ENCODE measurements at places on chromosomes 7 and 10.
A peak's percentile ranks its signal among the peaks of the same experiment; 100 is the strongest.

DNA sequence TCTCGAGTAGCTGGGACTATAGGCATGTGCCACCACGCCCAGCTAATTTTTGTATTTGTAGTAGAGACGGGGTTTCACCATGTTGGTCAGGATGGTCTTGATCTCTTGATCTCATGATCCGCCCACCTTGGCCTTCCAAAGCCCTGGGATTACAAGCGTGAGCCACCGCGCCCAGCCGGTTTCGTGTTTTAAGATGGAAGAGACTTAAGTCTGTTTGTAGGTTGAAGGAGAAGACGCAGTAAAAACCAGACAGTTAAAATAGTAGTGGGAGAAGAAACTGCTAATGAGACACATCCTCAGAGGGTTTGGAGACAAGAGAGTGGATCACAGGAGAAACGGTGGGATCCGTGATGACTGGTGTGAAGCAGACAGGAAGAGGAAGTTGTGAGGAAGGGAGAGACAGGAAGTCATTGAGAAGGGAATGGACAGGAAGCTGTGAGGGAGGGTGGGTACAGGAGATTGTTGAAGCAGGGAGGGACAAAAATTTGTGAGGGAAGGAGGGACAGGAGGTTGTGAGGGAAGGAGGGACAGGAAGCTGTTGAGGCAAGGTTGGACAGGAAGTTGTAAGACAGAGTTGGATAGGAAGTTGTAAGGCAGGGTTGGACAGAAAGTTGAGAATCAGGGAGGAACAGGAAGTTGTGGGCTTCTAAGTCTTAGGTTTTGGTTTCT lies 115.5 kb downstream of the WDFY4 start:
- no peak for DNase-seq

- DNase-seq, result no peak
Observed at GRCh38 chr10:31697271-31698180, 231.1 kb downstream of the ARHGAP12 start.

DNA sequence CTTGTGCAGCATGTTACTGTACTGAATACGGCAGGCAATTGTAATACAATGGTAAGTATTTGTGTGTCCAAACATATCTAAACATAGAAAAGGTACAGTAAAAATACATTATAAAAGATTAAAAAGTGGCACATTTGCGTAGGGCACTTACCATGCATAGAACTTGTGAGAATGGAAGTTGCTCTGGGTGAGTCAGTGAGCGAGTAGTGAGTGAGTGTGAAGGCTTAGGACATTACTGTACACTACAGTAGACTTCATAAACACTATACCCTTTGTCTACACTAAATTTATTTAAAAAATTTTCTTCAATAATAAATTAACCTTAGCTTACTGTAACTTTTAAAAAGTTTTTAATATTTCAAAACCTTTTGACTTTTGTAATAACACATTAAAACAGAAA lies 37.5 kb downstream of the BPGM start:
- DNase-seq, result no peak

GRCh38 chr7:21844742-21845141 lies 101.0 kb downstream of the CDCA7L start:
- no peak for DNase-seq

- DNase-seq, result no peak
Observed at GRCh38 chr7:117132321-117133120, 179.2 kb downstream of the ST7 start.

DNA sequence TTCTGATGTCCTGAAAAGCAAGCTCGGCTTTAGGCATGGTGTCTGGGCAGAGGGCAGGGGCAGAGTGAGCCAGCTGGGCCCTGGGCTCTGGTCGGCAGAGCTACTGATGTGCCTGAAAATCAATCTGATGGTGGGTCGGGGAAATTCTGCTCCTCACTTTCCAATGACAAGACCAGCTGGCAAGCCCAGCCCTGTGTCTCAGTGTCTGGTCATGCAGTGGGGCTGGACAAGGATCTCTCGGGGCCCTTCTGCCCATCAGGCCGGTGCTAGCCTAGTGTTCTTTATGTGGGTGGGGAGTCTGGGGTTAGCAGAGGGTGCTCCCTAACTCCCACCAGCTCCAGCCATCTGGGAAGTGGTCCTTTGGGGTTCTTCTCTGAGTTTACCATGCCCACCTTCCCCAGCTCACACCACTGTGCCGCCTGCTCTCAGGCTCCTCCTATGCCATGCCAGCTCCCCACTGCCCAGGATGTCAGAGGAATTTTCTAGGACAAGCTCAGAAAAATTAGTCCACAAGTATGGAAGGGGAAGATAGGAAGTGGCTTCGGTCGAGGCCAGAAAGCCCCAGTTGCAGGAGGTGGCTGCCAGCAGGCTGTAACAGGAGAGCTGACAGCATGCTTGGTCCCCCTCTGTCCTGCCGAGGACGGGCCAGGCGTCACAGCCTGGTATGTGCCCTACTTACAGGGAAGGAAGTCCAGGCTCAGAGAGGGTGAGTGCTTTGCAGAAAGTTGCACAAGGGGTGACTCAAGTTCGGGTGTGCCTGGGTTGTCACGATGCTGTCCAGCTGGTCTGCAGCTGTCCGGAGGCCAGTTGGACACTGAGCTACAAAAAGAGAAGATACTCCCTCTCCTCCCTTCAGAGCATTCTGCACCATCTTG lies 135.2 kb downstream of the ADCY1 start:
- no peak for DNase-seq

DNA sequence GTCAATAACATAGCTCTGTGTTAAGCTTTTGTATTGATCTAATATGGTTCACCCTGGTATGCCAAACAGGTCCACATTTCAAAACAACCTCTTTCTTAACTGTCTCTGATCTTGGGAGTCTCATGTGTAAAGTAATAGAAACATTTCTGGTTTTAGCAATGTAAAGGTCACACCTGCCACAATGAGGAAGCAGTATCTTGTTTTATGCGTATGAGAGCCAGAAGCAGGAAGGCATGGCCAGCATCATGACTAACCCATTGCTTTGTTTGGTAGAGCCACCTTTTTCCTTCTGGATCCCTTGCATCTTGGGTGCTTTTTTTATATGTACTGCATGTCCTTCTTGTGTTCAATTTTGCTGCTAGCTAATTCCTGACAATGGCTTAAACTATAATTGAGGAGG lies 411.3 kb upstream of the SEMA3C start:
- no peak for DNase-seq

DNA sequence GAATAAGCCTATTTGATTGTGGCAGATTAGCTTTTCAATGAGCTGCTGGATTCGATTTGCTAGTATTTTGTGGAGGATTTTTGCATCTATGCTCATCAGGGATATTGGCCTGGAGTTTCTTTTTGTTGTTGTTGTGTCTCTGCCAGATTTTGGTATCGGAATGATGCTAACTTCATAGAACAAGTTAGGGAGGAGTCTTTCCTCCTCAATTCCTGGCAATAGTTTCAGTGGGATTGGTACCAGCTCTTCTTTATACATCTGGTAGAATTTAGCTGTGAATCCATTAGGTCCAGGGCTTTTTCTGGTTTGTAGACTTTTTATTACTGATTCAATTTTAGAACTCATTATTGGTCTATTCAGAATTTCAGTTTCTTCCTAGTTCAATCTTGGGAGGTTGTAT lies 43.4 kb upstream of the KLF14 start:
- no peak for DNase-seq

DNA sequence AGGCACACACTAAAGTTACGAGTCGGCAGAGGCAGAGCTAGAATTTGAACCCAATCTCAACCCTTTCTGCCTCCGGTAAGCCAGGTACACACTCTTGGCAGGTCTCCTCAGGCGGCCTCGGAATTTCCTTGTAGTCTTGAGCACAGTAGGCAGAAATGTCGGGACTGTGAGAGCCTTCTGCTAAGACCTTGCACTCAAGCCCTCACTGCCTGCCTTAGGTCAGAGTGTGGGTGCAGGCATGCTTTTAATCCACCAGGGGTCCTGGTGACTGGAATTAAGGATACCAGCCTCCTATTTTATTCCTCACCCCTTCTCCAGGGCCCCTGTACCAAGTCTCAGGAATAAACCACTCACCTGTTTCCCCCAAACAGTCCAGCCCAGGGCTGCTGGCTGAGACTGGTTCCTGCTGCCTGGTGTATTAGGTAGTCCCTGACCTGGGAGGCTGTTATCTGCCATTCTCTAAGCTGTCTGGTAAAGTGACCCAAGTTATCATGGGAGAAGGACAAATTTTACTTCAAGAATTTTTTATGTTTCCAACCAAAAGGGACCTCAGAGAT lies 855 bp downstream of the ATP6V1F start:
- DNase-seq, result peak; percentile 56

GRCh38 chr7:139576179-139576973 lies 52.9 kb downstream of the CLEC2L start:
- DNase-seq, result no peak

DNA sequence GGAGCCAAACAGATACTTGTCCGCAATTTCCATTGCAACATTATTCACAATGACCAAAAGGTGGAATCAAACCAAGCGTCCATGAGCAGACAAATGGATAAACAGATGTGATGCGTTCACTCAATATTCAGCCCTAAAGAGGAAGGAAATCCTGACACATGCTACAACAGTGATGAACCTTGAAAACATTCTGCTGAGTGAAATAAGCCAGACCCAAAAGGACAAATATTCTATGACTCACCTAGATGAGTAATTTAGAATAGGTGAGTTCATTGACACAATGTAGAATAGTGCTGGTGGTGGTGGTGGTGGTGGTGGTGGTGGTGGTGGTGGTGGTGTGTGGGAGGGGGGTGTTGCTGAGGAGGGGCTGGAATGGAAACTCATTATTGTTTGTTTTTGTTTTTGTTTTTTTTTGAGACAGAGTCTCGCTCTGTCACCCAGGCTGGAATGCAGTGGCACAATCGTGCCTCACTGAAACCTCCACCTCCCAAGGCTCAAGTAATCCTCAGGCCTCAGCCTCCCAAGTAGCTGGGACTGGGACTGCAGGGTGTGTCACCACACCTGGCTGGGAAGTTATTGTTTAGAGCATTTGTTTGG lies 28.6 kb downstream of the SMKR1 start:
- DNase-seq, result no peak

DNA sequence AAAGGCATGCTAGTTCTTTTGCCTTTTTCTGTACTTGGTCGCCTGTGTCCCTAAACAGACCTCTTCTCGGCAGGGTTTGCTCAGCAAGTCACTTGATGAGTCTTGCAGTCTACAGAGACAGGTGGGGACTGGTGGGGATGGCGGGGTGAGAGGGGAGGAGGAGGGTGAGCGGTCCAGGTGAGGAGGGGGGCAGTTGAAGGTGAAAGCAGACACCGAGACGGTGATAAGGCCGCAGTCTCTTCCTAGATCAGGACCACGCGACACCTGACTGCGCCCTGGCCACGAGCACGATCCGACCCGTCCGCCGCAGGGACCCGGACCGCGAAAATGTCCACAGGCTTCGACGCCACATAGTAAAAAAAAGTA lies 566 bp downstream of the ASNS start:
- no peak for DNase-seq

GRCh38 chr7:121529003-121529402 lies 132.9 kb upstream of the FAM3C start:
- no peak for DNase-seq

DNA sequence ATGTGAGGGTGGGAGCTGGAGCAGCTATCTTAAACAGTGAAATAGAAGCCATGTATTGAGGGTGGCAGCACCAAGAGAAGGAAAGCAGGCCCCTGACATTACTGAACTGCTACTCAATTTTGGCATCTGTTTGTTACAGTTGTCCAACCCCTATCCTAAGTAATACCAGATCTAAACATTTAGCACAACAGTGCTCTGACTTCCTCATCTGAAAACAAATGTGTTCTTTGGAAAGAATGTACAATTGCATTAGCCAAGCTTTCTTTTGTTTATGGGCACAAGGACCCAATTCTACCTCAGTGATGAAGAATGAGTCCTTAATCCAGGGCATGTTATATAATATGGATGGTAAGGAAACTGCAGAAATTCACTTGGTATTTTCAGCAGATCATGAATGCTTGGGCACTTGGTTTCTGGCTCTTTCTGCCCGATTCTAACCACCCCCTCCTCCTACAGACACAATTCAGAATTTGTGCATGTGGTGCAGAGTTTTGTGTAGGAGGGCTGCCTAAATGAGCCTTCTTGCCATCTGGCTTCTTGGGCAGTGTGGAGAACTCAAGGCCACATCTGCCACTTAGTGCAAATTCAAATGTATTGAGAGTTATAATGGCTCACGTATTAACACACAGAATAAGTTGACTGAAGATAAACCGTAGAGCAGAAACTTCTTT lies 36.9 kb upstream of the KMT2E start:
- no peak for DNase-seq

GRCh38 chr7:138892812-138893211 lies 88.4 kb downstream of the KIAA1549 start:
- DNase-seq, result no peak

DNA sequence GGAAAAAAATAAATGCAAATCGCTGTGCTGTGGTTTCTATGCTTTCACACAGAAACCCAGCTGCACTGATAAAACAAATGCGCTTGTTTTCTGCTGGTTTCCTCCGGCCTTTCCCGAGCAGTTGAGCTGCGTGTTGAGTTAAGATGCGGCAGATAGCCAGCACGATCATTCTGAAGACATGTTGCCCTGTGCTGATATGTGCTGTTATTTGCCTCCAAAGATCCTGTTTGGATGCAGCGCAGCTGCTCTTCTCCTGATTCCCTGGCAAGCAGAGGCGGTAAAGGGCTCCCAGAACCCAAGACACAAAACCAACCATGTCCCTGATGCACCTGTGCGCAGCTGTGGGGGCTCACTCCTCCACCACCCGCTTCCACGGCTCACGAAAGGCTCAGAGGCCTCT lies 225.4 kb downstream of the PAXIP1 start:
- DNase-seq, result no peak

DNA sequence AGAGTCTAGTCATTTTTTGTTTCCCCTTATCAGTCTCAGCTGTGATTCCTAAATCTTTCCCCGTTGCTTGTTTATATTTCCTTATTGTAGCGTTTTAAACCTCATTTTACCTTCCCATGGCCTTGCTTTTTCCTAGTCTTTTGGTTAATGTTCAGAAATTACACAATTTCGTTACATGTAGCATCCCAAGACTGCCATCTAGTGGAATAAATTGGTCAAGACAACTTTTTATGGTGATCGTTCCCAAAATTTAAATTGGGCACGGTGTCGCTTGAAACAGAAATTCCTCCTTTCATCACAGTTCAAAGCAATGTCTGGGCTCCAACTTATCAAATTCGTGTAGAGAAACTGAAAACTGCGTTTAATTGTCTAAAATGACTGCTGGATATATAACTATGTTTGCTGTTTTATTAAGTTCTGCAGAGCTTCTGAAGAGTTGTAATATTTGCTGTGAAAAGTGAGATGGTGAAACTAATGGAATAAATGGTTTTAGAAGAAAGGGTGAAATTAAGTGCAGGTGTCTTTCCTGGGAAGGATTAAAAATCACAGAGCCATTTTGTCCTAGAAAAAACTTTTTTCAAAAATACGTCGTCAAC lies 370.2 kb downstream of the PHF14 start:
- DNase-seq, result no peak

All from activated naive CD8-positive, alpha-beta T cell treated with anti-CD3 and anti-CD28 coated beads, Interleukin-2, amount 10 ng/mL, durations not matched to agents 7 days and 5 days (primary cell).